ENCODE measurements at places on chromosomes 4 and X. TPM values are rescaled to one million over a fixed set of nuclear protein-coding genes. Genes with fewer than 3 reads are reported as not detected.

- DNase-seq, result no peak
Observed at GRCh38 chrX:40099055-40099958, 1.5 kb upstream of the BCOR start.

DNA sequence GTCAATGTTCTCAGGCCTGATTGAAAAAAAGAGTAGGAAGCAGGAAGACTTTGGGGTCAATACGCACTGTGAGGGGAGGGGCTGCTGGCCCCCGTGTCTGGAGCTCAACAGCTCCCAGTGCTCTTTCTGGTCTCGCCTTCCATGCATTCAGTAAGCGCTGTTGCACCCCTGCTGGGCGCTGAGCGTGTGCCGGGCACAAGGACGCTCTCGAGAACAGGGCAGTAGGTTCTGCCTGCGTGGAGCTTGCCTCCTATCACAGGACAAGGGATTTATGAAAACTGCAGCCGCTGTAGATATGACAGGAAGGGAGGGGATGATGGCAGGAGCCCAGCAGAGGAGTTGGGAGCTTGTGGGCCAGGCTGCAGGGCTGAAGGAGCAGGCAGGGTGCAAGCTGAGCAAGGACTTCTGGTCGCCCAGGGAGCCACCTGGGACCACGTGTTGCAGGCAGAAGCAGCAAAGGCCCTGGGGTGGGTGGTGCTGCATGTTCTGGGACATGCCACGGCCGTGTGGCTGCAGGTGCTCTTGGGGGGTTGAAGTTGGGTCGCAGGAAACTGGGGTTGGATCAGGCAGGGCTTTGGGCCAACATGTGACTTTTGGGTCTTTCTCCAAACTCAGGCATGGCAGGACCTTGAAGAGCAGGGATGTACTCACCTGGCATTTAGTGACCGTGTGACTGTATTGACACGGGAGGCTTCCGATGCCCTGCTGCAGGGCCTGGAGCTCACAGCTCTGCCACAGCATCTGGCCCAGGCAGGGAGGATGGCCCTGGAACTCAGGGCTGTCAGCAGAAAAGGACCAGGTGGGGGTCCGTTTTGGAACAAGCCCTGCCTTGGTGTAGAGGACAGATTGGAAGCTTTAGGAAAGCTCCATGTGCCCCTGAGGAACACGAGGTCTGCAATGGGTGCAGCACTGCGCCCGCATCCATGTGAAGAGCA, 97.9 kb downstream of the CPZ start:
- DNase-seq, result no peak

IGSF1 gene
- polyA plus RNA-seq, result 26.4 TPM

GRCh38 chr4:176753049-176753448, 39.7 kb downstream of the VEGFC start:
- no peak for DNase-seq

HGFAC gene
- polyA plus RNA-seq, result 1.6 TPM

EVC gene
- 39.8 TPM for polyA plus RNA-seq
